ENCODE measurements at places on chromosomes 7 and 10. TPM values are rescaled to one million over a fixed set of nuclear protein-coding genes. Genes with fewer than 3 reads are reported as not detected.
A peak's percentile ranks its signal among the peaks of the same experiment; 100 is the strongest.

Gene ZNF467
- 4.4 TPM for total RNA-seq

DNA sequence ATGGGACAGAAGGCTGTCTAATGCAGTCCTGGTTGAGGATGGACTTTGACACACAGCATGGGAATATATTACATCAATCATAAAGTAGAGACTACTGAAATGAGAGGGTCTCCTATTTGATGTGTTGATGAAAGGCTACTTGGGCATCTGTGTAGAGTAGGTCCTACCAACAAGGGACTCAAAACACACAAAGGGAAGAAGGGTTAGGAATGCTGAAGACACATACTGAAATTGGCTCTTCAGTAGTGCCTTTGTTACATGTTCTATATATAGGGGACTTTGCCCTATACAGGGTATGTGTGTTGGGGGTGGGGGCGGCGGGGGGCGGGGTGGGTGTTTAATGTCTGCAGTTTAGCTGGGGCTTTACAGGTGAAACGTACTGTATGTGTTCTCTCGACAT is 7.7 kb downstream of the CUL1 start:
- no peak for DNase-seq
- no peaks in the 10 kb centered on the region for H3K27me3 ChIP-seq
- H3K4me3 ChIP-seq: no peak overlapping the region
- H3K27ac ChIP-seq: no peak overlapping the region
- H3K36me3 ChIP-seq: no peaks in the 10 kb centered on the region
- peaks cover 12% of the 10 kb centered on the region for H3K4me1 ChIP-seq

GRCh38 chr10:5292196-5292735 is 72.5 kb upstream of the UCN3 start:
- H3K4me3 ChIP-seq: no peak overlapping the region
- H3K27ac ChIP-seq: peak overlapping the region; percentile 91
- H3K27me3 ChIP-seq: no peaks in the 10 kb centered on the region
- no peak for DNase-seq

DNA sequence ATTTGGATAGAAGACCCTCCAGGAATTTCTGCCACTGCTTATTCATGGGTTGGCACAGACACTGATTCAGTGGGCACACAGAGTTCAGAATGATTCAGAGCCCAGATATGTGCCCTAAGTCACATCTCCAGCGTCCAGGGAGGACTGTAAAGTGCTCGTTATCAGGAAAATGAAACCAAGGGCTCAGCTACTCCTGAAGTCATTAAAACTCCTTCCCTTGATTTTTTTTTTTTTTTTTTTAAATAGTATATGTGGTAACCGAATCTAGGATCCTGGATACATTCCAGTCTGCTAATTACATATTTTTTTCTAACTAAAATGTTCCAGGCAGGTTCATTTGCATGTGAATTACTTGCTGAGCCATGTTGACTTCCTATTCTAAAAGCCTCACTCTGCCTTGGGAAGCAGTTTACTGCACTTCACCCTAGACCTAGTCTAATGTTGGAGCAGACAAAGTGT is 34.7 kb downstream of the MET start:
- peaks cover 12% of the 10 kb centered on the region for H3K27me3 ChIP-seq
- DNase-seq: no peak
- no peaks in the 10 kb centered on the region for H3K36me3 ChIP-seq
- no peak overlapping the region for H3K27ac ChIP-seq

DNA sequence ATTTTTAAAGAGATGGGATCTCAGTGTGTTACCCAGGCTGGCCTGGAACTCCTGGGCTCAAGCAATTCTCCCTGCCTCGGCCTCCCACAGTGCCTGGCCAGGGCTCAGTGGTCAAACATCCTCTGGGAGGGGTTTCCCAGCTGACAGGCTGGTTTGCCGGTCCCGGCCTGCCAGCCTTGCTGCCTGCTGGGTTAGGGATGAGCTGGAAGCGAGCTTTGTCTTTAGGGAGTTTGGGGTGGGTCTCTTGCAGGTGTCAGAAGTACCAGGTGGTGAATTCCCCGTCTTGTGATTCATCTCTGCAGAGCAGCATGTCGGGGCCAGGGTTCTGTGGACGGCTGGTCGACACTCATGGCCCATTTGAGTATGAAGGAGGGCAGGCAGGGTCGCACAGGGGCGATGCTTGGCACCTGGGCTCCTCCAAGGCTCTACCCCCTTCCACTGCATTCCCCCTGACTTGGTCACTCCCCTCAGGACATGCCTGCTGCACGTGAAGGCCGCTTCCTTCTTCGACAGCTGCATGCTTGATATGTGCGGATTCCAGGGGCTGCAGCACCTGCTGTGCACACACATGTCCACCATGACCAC is 30.3 kb downstream of the ZAN start:
- peaks cover 13% of the 10 kb centered on the region for H3K4me1 ChIP-seq
- no peak overlapping the region for H3K4me3 ChIP-seq
- no peak overlapping the region for H3K27ac ChIP-seq
- H3K36me3 ChIP-seq: no peaks in the 10 kb centered on the region
- H3K27me3 ChIP-seq: peaks cover 10% of the 10 kb centered on the region

Measured in esophagus squamous epithelium (tissue), 5 donors.